ENCODE measurements at places on chromosomes 1 and 21.

- DNase-seq = no peak
Measured at GRCh38 chr1:243793298-243793697, 56.7 kb downstream of the AKT3 start.

DNA sequence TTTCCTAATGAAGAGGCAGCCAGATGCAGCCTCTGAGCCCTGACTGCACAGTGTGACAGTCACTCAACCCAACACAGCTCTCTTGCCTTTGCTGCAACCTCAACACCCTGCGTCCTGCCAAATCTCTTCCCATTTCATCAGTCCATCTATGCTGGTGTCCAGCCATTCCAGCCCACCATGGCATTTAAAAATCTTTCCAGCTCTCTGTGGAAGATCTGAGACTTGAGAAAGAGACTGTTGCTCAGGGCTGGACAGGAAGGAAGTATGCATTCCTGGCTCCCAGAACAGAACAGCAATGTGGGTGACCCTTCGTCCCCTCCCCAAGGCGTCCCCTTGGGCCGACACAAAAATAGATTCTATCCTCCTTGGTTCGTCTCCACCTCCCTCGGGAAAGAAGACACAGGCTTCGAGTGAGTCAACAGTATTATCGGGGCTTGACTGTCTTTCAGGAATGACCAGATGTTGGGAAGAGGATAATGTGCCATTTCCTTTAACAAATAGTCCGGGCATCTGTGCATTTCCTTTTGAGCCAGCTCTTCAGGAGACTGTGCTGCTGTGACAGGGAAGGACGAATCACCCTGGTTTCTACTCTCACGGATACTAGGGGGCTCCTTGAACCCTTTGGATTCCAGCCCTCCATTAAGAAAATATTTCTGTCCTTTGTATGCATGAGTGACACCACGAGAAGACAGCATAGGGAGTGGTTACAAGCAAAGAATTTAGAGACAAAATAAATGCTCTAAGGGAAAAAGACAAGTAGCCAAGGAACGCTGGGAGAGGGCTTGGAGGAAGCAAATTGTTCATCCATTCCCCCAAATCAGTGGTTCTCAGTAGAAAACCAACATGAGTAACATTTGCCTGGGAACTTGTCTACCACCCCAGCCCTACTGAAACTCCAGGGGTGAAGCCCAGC is 111.4 kb upstream of the CDC42BPA start:
- DNase-seq = no peak

DNA sequence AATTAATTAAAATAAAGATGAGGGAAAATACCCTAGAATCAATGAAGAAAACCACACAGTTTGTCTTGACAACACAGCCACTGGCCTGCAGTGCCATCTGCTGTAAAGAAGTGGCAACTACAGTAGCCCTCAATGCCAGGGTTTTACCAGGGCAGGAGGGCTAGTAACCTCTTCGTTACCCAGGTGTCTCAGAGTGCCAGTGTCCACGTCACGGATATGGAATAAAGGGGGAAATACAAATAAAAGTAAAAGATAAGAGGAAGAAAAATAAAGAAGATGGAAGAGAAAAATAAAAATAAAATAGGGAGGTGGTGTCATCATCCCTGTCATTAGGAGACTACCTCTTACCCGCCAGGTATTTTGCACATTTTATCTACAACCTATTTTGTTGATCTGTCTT is 14.2 kb upstream of the SLC44A3 start:
- peak; percentile 24 for DNase-seq

DNA sequence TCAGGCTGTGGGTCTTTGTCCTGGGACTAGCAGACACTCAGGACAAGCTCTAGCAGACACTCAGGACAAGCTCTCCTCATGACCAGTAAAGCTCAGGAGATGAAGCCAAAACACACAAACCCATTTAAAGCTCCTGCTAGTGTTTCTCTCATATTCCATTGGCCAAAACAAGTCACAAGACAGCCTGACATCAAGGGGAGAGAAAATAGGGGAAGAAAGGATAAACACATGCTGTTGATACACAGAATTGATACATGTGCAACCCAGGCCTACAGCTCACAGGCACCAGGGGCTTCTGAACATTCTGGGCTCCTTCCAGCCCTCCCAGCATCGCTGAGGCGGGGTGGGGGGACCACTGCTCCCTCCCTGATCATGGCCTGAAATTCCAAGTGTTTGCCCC is 35.3 kb downstream of the ATF3 start:
- DNase-seq = no peak

GRCh38 chr1:22584001-22584562 is 20.8 kb downstream of the EPHA8 start:
- no peak for DNase-seq

DNA sequence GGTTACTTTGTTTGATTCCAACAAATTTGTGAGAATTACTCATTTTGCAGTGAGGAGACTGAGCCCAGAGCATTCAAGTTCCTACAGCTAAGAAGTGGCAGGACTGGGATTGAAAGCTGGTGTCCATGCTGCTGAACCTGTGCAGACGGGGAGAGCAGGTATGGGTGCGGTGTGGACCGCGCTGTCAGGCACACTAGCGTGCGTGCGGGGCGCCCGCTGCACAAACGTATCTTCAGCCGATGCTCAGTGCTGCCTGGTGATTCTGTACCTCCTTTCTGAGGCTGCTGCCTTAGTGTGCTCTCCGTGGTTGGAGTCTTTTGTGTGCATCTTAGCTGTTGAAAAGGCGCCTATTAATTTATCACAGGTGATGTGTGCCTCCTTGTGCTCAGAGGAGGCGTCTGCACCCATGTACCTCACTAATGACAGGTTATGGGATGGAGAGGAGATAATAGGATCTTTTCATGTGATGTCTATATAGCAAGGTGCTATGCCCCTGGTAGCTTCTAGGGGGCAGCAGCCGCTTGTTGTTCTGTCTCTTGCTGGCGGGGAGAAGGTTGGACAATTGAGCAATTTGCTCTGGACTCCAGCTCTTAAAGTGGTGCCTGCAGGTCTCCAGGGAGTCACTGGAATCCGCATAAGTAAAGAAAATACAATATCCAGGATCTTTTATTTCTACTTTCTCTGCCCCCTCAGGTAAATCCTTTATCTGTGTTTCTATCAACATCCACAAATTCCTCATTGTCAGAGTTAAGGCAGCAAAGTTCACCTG is 32.5 kb downstream of the PEX14 start:
- DNase-seq = peak; percentile 75

GRCh38 chr21:26798856-26799751 is 46.1 kb downstream of the ADAMTS1 start:
- no peak for DNase-seq

GRCh38 chr1:41716188-41717130 is 202.3 kb downstream of the HIVEP3 start:
- DNase-seq = no peak

DNA sequence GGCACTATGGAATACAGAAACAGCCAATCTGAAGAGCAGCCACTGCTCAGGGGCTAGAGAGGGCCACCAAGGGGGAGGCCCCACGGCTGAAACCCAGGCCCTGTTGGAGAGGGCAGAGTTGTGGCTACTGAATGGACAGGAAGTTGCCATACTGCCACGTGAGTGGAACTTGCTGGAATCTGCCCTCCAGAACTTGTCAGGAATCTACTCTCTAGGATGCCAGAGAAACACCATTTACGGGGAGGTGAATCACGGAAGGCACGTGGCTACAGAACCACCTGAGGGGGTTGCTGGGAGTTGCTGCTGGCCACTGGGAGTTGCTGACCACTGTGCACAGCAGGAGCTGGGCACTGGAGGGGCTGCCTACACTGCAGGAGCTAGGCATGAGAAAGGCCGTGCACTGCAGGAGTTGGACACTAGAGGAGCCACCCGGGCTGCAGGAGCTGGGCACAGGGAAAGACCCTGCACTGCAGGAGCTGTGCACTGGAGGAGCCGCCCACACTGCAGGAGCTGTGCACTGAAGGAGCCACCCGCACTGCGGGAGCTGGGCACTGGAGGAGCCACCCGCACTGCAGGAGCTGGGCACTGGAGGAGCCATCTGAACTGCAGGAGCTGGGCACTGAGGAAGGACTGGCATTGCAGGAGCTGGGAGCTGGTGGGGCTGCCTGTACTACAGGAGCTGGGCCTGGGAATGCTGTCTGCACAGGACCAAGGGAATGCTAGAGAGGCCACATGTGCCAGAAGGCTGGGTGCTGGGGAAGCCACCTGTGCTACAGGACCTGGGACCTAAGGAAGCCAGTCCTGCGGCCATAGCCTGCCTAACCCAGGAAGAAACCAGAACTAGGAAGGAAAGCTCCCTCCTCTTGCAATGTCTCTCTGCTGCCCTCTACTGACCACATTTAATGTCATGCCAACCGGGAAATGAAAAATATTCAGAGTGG is 343.4 kb downstream of the MATN1 start:
- peak; percentile 63 for DNase-seq

DNA sequence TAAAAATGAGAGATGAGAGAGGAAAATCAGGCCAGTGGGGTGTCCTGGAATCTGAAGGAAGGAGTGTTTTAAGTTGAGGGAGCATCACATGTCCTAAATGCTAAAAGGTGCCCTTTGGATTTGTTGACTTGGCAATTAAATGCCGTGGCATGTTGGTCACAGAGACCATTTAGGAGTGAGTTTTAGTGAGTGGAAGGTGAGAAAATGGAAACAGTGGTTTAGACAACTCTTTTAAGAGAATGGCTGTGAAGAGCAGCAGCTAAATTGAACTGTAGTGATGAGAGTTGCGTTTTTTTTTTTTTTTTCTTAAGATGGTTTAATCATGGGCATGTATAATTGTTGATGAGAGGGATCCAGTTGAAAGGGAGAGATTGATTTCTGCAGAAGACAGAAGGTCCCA is 95.0 kb downstream of the S1PR1 start:
- DNase-seq = no peak

- DNase-seq = no peak
Measured at GRCh38 chr1:229012823-229013222, 258.1 kb upstream of the RAB4A start.

DNA sequence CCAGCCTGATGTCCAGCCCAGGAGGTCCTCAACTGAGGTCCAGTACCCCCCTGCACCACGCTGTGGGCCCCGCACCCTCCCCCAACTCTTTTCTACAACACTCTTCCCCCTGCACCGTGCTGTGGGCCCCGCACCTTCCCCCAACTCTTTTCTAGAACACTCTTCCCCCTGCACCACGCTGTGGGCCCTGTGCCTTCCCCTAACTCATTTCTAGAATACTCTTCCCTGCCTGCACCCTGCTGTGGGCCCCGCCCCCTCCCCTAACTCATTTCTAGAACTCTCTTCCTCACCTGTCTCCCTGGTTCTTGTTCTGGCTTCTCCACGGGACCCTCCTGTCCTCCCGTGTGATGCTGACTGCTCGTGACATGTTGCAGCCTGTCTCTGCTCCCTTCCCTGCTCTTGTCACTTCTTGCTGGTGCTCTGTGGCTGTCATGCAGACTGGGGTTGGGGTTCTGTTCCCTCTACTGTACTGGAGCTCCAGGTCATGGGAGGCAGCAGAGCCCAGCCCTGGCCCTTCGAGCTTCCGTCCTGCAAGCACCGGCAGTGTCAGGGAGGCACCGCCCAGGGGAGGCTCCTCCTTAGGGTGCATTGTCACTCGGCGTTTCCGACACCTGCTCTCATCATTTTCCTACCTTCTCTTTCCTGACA is 160.1 kb upstream of the COL6A1 start:
- no peak for DNase-seq

DNA sequence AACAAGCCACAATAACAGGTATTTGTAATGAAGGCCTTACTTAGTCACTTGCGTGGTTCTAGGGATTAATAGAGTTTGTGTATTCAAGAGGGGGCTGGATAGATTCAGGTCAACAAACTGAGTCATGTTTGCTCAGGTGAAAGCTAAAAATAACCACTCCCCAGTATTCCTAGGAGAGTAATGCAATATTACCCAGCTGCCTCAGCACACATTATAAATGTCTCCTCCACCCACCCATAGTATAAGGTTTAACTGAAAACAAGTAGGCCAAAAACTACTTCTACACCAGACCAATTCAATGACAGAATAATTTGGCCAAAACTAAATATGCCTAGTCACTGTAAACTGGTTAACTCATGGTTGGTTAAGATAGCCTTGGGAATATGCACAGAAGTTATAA is 34.4 kb downstream of the WLS start:
- DNase-seq = no peak

GRCh38 chr1:50975436-50975835 is 5.4 kb downstream of the CDKN2C start:
- peak; percentile 45 for DNase-seq

DNA sequence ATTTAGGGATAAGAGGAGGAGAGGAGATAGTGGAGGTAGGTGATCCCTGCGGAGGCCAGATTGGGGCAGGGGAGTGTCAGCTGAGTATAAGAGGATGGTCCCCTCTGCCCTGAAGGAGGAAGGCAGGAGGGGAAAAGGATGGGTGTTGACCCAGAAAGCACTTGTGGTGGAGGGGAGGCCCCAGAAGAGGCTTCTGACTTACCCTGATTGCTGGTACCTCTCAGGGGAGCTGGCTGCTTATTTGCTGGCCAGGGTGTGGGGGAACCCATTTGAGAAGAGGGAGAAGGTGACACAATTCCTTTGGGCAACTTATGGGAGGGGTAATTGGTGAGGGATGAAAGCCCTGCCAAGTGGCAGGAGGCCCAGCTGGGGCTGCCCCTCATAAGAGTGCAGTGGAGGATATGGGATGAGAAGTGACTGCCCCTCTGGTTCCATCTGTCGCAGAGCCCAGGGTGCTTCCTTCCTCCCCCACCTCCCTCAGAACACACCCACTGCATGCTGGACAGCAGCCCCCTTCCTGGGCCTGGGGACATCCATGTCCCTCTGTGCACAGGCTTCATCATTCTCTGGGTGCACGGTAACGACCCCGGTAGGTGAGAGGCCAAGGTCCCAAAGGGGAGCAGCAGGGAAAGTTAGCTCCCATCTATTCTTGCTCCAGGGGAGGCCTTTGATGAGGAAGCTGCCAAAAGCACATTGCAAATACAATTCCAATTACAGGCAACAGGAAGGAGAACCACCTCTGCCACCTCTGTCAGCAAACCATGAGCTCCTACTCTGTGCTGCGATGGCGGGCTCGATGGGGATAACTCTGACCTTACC is 1.4 kb upstream of the PCSK9 start:
- DNase-seq = no peak

DNA sequence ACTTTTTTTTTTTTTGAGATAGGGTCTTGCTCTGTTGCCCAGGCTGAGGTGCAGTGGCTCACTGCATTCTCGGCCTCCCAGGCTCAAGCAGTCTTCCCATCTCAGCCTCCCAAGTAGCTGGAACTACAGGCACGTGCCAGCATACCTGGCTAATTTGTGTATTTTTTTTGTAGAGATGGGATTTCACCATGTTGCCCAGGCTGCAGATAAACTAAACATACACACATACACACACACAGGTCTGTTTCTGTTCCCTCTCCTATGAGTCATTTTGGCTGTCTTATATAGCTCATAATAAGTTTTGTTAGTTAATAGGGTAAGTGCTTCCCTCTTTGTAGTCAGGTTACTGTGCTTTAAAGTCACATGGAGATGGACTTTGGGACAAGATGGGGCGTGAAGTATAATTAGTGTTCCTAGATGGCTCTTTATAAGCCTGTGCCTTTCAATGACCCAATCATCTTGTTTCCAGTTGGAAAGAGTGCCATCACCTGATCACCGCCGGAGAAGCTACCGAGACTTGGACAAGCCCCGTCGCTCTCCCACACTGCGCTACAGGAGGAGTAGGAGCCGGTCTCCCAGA is 9.1 kb downstream of the PRPF38A start:
- no peak for DNase-seq

Data from RCC 7860 (cell line).